ENCODE measurements at places on chromosomes 1 and 21.

DNA sequence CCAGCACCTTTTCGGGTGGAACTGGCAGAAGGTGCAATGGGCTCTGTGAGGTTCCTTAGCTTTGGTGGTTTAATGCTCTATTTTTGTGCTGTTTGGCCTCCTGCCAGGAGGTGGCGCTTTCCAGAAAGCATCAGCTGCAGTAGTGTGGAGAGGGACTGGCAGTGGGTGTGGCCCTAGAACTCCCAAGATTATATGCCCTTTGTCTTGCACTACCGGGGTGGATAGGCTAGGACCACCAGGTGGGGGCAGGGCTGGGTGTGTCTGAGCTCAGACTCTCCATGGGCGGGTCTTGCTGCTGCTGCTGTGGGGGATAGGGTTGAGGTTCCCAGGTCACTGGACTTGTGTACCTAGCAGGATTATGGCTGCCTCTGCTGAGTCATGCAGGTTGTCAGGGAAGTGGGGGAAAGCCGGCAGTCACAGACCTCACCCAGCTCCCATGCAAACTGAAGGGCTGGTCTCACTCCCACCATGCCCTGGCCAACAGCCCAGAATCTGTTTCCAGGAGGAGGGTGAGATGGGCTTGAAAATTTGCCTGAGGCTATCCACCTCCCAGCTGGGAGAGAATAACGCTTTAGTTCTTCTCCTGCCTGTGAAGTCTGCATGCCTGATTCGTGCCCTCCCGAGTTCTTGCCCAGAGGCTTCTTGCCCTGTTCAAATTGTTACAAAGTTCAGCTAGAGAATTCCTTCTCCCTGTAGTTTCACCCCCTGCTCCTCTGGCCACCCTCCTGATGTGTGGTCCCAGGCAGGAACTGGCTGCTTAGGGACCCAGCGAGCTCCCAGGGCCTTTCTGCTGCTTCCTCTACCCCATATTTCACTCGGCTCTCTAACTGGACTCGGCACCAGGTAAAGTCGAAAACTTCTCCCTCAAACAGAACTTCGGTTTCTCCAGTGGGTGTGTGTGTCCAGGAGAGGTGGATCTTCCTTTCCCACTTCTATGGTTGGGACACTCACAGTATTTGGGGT, 76.5 kb upstream of the BTG3 start:
- no peak for DNase-seq

- DNase-seq: no peak
Measured at GRCh38 chr1:167511374-167511986, 6.8 kb downstream of the CD247 start.

DNA sequence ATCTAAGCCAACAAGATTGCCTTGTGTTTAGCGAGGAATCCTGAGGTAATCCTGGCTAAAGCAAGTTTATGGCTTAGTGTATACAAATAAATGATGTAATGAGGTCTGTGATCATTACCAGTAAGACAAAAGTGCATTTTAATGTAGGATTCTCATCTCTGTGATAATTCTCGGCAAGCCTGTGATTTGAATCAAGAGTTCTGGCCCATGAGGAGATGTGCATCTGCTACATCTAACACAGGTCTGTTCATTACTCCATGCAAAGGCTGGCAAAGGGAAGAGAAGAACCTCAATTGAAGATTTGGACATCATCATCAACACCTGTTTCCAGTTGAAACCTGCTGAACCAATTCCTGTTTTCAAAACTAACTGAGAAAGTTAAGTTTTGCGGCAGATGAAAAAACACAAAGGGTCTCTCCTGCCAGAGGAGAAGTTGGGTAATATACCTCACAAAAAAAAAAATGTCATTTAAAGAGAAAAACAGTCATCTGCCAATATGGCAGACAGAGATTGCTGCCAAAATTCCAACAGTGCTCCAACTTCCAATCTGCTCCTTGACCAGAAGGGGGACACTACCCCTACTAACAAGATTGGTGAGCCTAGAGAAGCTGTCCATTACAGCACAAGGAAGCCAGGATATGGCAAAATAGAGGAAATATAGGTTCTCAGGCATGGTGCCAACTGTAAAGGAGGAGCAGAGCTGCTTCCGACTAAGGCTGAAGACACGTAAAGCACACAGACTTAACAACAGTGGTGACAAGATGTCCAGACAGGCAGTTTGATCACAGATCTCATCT, 453.7 kb downstream of the TTLL7 start:
- no peak for DNase-seq

DNA sequence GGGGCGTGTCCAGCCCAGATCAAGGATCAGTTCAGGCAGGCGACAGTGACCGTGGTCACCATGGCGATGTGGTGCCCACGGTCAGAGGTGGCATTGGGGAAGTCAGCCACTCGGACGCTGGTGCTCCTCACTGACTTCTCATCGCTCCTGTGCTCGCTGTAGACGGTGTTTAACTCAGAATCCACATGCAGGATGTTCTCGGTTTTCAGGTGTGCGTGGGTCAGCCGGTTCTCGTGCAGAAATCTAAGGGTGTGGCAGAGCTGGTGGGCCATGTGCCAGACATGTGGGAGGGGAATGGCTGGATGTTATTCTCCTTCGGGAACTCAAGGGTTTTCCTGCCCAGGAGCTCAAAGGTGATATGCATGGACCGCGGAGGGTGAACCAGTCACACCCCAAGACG, 11.7 kb downstream of the OR2AJ1 start:
- no peak for DNase-seq

GRCh38 chr1:101264697-101265096, 27.9 kb downstream of the S1PR1 start:
- no peak for DNase-seq

DNA sequence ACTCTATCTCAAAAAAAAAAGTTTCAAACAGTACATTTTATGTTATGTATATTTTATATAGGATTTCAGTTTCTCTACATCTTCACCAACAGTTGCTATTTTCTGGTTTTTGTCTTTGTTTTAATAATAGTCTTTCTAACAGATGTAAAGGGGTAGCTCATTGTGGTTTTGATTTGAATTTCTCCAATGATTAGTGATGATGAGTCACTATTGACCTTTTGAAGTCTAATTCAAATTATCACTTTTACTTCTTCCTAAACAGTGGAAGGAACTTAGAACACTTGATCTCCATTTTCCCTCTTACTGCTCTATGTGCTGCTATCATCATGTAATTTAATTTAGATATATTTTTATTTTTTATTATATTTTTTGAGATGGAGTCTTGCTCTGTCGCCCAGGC, 31.7 kb upstream of the SHCBP1L start:
- DNase-seq: no peak

GRCh38 chr21:37001441-37001840, 5.1 kb upstream of the RIPPLY3 start:
- no peak for DNase-seq

GRCh38 chr21:44817914-44818639, at the start of gene SUMO3:
Gene SUMO3, minus strand, starts transcription at chr21:44818062. Its CDS starts 94 bp downstream, at chr21:44817968.
- peak; percentile 74 for DNase-seq

GRCh38 chr1:237018896-237019295, 14.7 kb upstream of the MT1HL1 start:
- DNase-seq: no peak

GRCh38 chr1:2541619-2542245, 11.7 kb upstream of the HES5 start:
- no peak for DNase-seq

- no peak for DNase-seq
Measured at GRCh38 chr1:102742426-102742825, 365.9 kb downstream of the COL11A1 start.

DNA sequence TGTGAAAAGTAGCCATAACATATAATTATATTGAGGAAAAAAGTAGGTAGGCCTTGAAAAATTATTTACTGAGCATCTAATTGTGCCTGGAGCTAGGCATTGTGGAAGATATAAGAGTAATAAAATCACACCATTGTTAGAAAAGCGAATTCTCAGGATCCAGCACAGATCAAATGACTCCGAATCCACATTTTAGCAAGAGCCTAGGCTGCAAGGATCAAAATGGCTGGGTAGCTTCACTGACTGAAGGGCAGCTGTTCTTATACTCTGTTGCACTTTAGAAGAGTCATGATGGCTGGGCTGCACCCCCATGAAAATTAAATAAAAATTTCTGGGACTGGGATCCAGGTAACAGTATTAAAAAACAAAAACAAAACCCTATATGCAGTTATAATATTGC, 67.6 kb upstream of the HMCN1 start:
- DNase-seq: no peak

GRCh38 chr1:170044187-170044586, 30.3 kb downstream of the KIFAP3 start:
- DNase-seq: no peak

- no peak for DNase-seq
Measured at GRCh38 chr1:51642739-51643142, 25.8 kb downstream of the OSBPL9 start.

DNA sequence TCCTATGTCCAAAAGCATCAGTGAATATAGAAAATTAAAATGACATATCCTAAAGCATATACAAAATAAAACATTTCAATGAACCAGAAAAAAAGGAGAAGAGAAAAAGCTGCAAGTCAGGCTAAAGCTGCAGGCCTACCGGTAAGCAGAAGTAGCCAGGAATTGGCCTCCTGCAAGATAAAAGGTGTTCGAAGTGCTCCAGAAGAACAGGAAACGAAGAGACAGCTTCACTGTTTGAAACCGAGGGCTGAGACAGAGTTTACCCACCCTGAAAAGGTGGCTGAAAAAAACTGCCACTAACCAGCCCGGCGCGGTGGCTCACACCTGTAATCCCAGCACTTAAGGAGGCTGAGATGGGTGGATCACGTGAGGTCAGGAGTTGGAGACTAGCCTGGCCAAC, 37.4 kb downstream of the NSL1 start:
- DNase-seq: no peak

DNA sequence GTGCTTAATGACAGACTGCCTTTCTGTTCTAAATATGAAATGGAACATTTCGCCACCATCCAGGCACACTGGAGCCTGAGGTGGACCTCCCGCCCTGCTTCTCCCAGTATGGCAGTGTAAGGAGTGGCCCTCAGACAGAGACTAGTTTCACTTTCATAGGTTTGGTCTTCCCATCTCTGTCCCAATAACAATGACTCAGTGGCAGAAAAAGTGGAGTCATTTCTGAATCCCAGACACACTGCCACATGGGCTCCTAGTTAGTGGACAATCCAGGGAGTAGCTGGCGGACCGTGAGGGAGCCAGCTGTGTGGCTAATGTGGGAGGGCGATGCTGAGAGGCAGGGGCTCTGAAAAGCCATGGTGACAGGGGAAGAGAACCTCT, 95.6 kb upstream of the TSPAN2 start:
- no peak for DNase-seq

GRCh38 chr21:44482581-44483287, 27.4 kb downstream of the LRRC3 start:
- DNase-seq: no peak

DNA sequence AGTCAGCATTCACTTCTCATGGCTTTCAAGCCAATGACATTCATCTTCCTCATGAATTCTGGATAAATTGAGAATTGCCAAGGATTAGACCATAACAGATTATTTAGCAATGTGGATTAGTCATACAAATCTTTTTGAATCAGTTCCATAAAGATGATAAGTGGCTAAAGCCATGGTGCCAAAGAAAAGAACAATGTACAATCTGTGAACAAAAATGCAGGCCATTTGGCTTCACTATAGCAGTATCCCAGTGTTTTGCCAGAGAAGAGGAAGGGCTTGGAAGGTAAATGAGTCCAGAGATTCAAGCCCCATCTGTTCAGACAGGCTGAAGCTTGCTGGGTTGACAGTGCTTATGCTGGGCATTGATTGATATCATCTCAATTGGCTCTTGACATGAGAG, 376.4 kb upstream of the LRRC7 start:
- no peak for DNase-seq

DNA sequence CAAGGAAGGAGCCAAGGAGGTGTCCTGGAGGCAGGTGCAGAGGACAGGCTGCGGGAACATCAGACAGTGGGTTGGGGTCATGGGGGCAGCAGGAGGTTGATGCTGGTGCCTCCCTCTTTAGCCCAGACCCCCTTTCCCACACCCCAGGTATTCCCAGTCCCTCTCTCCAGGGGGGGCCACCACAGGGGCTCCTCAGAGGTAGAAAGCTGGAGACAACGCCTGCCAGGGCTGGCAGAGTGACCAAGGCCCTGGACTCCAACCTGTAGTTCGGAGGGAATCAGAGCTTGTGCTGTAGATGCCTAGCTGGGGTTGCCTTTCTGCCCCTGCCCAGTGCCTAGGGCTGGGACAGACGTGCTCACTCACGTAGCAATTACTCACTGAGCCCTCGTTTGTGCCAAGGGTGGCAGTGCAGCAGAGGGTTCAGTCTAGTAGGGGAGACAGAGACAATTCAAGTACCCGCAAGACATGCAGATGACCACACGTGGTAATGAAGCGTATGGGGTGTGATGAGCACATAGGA, 148.2 kb downstream of the PTPRU start:
- no peak for DNase-seq

DNA sequence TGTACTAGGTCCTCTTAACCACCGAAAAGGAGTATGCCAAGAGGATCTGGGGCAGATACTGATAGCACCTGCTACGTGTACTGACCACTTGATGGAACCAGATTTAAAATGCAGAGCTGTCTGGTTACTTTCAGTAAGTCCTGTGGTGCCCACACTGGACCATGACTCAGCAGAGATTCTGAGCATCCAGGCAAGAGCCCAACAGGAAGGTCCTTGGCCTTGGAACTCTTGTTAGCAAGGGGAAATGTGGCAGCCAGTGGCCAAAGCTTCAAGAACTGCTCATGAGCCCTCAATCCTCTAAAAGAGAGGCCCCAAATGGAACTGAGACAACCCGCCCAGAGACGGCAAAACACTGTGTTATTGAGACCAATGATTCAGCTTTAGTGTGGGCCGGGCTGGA, 4.2 kb upstream of the GJB5 start:
- no peak for DNase-seq

GRCh38 chr21:41770901-41771624, 4.2 kb upstream of the RIPK4 start:
- DNase-seq: no peak

GRCh38 chr1:228206582-228207351, 1.1 kb upstream of the OBSCN start:
- DNase-seq: no peak

- DNase-seq: no peak
Measured at GRCh38 chr1:166272851-166273250, 106.0 kb upstream of the FAM78B start.

DNA sequence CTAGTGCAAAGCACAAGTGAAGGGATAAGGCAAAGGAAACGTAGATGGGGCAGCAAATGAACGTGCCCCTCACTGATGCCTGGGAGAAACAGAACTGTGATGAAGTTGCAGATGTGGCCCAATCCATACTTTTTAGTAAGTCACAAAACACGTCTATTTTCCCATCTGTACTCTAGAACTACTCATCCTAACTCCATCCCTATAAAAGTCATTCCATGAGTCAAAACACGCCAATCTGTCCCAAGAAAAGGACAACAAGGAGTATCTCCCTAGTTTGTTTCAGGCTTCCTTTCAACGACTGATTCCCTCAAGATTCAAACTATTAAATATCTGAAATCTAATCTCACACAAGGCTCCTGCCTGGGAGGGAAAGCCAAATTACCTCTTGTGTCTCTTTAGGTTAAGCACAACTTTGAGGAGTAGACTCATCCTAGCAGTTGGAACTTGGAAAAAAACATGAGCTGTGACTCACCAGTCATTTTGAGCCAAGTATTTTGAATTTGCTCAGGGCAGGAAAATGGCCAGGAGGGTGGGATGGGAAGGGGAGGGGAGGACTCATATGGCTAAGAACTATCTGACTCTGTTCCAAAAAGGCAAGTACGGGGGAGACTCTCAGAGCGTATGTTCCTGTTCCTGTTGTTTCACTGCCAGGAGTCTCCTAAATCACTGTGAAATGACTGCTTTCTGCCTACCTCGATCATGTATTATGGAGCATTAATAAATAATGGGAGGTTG, 214.5 kb upstream of the CAMK1G start:
- no peak for DNase-seq

GRCh38 chr1:116538544-116538943, 32.3 kb downstream of the CD58 start:
- DNase-seq: no peak

All from globus pallidus (tissue), 1 donor.